ENCODE measurements at places on chromosomes 2 and 18. TPM values are rescaled to one million over a fixed set of nuclear protein-coding genes. Genes with fewer than 3 reads are reported as not detected.

GRCh38 chr2:133685636-133686215 lies 117.5 kb upstream of the NCKAP5 start:
- no peak overlapping the region for H3K4me3 ChIP-seq
- H3K4me1 ChIP-seq = no peaks in the 10 kb centered on the region
- DNase-seq = no peak
- no peaks in the 10 kb centered on the region for H3K27me3 ChIP-seq

Gene CNDP1
- total RNA-seq = not detected

DNA sequence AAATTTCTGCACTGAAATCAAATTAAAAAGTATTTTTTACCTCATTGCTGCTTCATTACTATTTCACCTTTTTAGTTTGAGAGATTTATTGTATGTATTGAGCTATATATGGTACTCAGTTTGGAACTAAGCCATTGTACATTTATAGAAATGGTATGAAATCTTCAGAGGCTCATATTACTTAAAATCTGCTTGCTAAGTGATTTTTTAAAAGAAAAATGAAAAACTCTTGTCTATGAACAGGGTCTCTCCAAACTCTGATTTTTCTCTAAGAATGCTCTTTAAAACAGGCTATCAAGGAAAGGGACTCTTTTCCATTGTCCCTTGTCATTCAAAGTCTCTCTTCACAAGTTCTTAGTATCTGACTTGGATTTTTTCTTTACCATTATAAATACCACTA lies 31.8 kb downstream of the C1D start:
- H3K36me3 ChIP-seq = no peaks in the 10 kb centered on the region
- H3K4me3 ChIP-seq = no peak overlapping the region
- H3K27ac ChIP-seq = no peak overlapping the region
- H3K4me1 ChIP-seq = no peaks in the 10 kb centered on the region
- DNase-seq = no peak

DNA sequence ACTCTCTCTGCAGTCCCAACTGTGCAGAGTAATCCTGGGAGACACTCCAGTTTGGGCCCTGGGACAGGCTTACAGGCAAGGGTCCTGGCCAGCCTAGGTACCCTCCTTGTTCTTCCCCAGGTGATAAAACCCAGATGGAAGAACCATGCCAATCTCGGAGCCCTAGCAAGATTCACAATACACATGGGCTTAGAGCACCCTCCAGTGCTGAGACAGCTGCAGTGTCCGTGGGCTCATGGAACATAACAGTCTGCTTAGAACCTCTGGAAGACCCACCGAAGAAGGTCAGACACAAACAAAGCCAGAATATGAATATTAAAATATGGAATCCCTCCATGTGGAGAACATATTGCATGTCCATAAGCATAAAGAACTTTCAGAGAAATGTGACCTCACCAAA lies 568.1 kb downstream of the KCNJ3 start:
- no peaks in the 10 kb centered on the region for H3K36me3 ChIP-seq
- H3K27me3 ChIP-seq = no peaks in the 10 kb centered on the region

Gene MFSD2B
- total RNA-seq = not detected

DNA sequence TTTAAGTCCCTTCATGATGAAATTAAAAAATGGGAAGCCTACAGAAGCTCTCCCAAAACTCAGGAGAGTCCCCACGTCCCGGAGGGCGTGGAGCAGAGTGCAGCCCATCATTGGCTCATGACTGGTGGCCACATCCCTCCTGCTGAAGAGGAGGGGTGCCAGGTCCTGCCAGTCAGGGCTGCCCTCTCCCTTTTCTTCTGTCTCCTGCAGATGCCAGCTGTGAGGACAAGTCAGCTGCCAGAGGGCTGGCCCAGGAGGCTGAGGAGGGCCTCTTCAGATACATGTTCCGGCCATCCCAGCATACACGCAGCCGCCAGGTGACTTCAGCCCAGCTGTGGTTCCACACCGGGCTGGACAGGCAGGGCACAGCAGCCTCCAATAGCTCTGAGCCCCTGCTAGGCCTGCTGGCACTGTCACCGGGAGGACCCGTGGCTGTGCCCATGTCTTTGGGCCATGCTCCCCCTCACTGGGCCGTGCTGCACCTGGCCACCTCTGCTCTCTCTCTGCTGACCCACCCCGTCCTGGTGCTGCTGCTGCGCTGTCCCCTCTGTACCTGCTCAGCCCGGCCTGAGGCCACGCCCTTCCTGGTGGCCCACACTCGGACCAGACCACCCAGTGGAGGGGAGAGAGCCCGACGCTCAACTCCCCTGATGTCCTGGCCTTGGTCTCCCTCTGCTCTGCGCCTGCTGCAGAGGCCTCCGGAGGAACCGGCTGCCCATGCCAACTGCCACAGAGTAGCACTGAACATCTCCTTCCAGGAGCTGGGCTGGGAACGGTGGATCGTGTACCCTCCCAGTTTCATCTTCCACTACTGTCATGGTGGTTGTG lies 2.6 kb downstream of the INHA start:
- H3K36me3 ChIP-seq = no peaks in the 10 kb centered on the region
- H3K27ac ChIP-seq = no peak overlapping the region

Gene C2orf66
- total RNA-seq = not detected

DNA sequence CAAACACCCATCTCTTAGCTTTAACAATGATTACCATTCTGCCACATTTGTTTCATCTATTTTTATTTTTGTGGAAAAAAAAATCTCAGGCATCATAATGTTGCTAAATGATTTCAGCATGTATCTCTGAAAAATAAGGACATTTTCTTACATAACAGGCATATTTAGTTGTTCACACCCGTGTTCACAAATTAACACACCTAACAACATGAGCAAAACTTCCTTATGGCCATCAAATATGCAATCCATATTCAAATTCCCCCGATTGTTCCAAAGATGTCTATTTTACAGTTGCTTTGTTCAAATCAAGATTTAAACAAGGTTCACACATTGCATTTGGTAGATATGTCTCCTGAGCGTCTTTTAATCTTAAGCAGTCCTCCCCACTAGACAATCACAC lies 29.2 kb downstream of the TMEM177 start:
- DNase-seq = no peak
- no peaks in the 10 kb centered on the region for H3K36me3 ChIP-seq
- no peaks in the 10 kb centered on the region for H3K4me1 ChIP-seq
- no peak overlapping the region for H3K4me3 ChIP-seq

DNA sequence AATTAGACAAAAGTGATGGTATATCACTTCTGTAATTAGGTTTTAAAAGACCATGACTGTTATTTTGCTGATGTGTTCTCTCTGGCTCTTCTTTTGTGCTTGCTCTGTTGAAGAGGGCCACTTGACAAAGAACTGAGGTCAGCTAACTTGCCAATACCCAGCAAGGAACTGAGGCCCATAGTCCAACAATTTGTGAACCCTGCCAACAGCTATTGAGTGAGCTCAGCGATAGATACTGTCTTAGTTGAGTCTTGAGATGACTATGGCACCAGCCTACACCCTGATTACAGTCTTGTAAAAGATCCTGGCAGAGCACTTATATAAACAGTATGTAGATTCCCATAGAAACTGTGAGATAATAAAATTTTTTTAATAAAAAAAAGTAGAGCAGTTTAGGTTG lies 103.0 kb downstream of the BMPR2 start:
- H3K4me1 ChIP-seq = no peaks in the 10 kb centered on the region
- H3K27me3 ChIP-seq = no peaks in the 10 kb centered on the region
- H3K36me3 ChIP-seq = no peaks in the 10 kb centered on the region
- H3K27ac ChIP-seq = no peak overlapping the region

DNA sequence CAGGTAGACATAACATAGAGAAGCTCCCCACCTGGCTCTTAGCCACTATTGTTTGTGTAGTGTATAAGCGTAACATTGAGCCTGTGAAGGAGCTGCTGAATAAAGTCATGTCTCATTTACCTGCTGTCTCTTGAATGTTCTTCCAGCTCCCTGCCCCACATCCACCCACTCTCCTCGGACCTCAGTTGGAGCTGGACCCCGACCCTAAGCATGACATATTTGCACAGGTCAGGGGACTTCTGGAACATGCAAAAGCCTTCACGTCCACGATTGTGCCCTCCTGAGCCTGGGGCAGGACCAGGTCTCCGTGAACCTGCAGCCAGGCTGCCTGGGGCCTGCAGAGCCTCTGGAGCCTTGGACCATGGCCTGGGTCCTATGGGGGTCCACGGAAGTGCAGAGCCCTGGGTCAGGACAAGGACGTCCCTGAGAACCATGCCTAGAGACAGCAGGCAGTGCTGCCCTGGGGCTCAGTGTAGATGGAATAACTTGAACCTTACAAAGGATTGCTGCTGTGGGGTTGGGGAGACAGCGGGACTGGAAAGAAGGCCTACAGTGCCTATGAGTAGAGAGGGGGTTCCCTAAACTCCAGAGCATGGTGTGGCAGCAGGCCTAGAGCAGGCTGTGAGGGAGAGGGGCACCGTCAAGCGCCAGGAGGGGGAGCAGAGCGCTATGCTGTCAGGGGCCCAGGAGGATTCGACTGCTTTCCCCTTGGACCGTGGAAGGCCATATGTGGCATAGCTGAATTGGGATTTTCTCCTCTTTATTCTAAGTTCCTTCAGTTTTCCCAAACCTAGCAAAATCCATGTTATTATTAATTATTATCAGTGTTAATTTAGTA lies 99.9 kb upstream of the ZNF236 start:
- H3K27ac ChIP-seq = no peak overlapping the region
- no peaks in the 10 kb centered on the region for H3K27me3 ChIP-seq
- DNase-seq = no peak

DNA sequence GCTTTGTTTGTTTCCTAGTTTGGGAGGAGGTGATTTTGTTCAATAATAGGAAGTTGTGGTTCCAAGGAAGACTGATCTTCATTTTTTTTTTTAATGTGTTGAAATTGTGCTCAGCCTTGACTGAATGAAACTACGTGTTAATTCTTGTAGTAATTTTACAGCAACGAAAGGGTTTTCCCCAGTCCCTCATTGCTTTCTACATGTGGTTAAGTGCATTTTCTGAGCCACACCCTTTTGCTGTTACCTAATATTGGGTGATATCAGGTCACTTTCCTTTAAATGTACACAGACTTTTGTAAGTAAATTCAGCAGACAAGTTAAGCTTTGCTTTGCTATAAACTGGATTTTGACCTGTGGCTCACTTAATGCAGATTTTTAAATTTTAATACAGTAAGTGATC lies 73.6 kb downstream of the OTX1 start:
- no peak for DNase-seq
- H3K4me1 ChIP-seq = no peaks in the 10 kb centered on the region
- no peaks in the 10 kb centered on the region for H3K27me3 ChIP-seq
- no peak overlapping the region for H3K4me3 ChIP-seq
- H3K36me3 ChIP-seq = no peaks in the 10 kb centered on the region
- no peak overlapping the region for H3K27ac ChIP-seq

GRCh38 chr2:200319548-200320337 lies 13.2 kb downstream of the SPATS2L start:
- H3K4me3 ChIP-seq = no peak overlapping the region
- H3K27ac ChIP-seq = no peak overlapping the region
- no peaks in the 10 kb centered on the region for H3K27me3 ChIP-seq
- peaks cover 4% of the 10 kb centered on the region for H3K4me1 ChIP-seq
- no peaks in the 10 kb centered on the region for H3K36me3 ChIP-seq

GRCh38 chr2:219697811-219698747 lies 70.6 kb downstream of the SLC4A3 start:
- H3K36me3 ChIP-seq = no peaks in the 10 kb centered on the region
- H3K4me1 ChIP-seq = no peaks in the 10 kb centered on the region
- no peak for DNase-seq
- no peaks in the 10 kb centered on the region for H3K27me3 ChIP-seq

Gene SF3B1
- total RNA-seq = 415 TPM
